ENCODE measurements at places on chromosomes 1 and 21.

DNA sequence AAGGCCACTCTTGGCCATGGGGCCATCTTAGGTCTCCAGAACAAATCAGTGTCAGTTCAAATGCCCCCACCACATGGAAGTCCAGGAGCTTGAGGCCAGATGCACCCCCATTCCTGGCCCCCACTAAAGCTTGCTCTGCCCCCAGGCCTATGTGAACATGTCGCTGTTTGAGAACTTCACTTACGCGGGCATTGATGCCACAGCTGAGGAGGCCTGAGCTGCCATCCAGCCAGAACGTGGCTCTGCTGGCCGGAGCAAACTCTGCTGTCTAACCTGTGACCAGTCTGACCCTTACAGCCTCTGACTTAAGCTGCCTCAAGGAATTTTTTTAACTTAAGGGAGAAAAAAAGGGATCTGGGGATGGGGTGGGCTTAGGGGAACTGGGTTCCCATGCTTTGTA, 15.1 kb upstream of the MPL start:
- DNase-seq = no peak

DNA sequence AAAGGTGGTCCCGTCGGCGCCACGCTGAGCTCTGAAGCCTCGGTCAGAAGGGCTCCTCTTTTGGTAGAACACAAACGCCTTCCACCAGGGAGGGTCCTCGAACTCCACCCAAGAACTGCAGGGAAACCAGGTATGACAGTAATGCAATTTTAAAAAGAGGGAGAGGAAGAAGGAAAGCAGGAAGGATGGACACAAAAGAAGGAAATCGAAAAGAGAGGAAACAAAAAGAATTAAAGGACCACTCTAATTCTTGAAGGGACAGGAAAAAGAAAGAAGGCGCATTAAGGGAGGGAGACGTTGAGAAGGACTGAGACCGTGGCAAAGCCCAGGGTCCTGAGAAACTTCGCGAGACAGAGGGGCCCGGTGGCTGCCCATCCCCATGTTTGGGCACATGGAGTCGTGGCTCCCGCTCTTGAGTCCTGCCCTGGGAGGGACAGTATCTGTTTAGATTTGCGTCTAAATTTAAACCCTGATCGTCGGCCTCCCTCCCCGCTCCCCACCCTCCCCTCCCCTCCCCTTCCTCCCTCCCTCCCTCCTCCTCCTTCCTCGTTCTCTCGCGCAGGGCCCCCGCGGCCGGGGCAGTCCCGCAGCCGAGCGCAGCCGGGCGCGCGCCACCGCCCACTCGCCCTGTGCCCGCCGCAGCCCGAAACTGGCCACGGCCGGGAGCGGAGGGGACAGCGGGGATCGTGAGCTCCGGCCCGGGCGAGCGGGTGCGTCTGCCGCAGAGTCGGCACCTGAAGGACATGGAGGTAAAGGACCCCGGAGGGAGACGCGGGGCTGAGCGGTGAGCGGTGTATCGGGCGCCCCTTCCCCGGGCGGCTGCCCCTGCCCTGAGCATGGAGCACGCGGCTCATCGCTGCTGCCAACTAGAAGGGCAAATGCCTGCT, at the start of gene RCSD1:
Gene RCSD1 (plus strand): TSS at position 552 of the 887 bp plus-strand sequence. CDS start 192 bp downstream, at position 744.
- DNase-seq = no peak

- DNase-seq = no peak
These were observed 30.3 kb downstream of the TSNAX start for GRCh38 chr1:231558708-231559185.

DNA sequence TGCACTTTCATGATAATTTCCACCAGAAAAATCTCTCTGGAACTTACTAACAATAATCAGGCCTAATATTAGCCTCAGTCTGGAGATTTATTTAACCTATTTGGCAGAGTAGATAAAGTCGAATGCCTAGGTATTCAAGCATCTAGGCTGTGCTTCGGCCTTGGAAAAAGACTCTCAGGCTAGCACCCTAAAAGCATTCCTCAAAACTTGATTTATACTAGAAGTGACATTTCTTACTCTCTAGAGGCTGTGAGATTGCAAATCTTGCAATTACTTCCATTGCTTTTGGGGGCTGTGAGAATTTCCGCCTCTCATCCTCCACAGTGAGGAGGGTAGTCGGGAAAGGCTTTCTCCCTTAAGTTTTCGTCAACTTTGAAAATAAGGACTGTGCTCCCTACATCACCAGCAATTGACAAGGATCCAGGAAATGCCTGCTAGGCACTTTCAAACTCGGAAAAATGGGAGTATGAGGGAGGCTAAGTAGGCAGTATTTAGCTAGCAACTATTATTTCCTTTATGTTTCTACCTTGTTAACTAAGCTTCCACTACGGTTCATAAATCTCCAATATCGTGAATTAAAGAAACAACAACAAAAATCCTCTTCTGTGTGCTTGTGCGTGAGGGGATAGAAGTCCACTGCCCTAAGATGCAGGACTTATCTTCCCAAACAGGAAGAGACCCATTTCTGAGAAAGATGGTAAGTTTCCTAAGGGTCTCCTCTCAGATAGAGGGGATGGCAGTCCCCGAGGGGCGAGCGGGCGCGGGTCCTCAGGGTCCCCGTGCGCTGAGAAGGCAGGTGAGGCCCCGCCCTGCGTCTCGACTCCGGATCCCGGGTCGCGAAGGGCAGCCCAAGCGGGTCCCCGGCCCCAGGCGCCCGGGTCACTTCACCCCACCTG, 1.1 kb upstream of the LMO4 start:
- DNase-seq = no peak

GRCh38 chr1:229185963-229186362, 84.9 kb upstream of the RAB4A start:
- DNase-seq = no peak

- DNase-seq = no peak
These were observed 2.7 kb upstream of the EDEM3 start for GRCh38 chr1:184757406-184757805.

- no peak for DNase-seq
These were observed 646.2 kb downstream of the KCNT2 start for GRCh38 chr1:195962051-195962450.

- DNase-seq = no peak
These were observed 257.3 kb downstream of the KCNJ6 start for GRCh38 chr21:37658817-37659458.

- DNase-seq = no peak
These were observed 841 bp downstream of the CENPF start for GRCh38 chr1:214603819-214604252.

GRCh38 chr21:16644685-16645084, 868.2 kb upstream of the CXADR start:
- DNase-seq = no peak

- no peak for DNase-seq
These were observed 1.9 kb upstream of the KCNA10 start for GRCh38 chr1:110520827-110521226.

- DNase-seq = no peak
These were observed 33.5 kb upstream of the RGS7 start for GRCh38 chr1:241390526-241390925.

DNA sequence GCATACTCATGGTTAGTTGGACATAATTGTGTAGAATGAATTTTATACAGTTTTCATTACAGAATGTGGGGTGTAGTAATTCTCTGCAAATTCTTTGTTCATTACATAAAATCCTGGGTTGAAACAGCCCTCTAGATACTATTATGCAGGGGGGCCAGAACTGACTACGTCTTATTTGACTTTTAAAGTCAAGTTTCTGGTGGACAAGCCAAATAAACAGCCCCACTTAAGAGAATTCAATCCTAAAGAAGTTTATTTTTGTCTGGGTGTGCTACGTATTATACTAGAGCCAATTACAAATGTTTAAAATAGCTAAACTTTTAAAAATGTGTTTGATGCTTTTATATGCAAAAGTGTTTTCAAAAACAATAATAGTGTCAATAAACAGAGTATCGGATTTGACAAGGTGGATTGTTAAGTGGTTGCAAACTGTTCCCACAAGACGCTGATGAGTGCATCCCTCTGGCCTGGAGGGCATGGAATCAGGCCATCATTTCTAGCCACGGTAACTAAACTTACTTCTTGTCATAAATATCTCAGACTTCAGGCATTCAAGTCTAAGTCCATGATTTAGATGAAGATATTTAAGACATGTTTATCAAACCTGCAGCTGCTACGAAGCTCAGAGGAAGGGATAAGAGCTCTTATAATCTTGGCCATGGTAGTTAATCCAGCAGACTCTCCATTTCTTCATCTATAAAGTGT, 646.3 kb downstream of the KIF26B start:
- DNase-seq = no peak

- no peak for DNase-seq
These were observed 1.5 kb upstream of the PLK3 start for GRCh38 chr1:44798481-44799365.

DNA sequence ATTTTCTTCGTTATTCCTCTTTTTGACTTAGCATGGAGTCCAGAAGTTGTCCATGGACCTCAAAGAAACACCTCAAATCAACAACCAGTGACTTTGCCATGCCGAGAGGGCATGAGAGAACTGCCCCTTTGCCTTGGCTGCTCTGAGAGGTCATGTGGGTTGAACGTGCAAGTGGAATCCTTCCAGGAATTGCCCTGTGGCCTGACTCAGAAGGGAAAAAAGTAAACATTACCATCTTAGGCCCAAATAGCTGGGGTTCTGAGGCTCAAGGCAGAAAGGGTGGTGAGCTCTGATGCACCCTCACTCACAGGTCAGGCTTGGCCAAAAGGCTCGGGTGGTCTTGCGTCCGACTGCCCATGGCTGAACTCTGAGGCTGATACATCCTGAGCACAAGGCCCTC, 15.1 kb downstream of the STUM start:
- DNase-seq = no peak

- DNase-seq = no peak
These were observed 467.8 kb downstream of the CAMTA1 start for GRCh38 chr1:7253118-7253480.

DNA sequence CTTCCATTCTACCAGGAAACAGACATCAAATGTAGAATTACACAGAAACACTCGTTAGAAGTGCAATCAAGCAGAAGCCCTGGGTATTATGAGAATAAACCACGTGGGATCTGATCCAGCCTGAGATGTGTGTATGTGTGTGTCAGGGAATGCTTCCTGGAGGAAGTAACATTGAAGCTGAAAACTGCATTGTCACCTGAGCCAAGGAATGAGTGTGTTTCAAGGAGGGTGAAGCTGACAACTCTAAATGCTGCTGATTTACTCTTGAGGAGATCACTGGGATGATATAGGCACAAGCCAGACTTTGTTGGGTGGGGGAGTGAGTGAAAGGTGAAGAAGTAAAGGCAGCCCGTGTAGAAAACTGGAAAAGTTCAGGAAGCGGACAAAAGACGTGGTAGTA, 27.6 kb downstream of the FAAH start:
- no peak for DNase-seq

DNA sequence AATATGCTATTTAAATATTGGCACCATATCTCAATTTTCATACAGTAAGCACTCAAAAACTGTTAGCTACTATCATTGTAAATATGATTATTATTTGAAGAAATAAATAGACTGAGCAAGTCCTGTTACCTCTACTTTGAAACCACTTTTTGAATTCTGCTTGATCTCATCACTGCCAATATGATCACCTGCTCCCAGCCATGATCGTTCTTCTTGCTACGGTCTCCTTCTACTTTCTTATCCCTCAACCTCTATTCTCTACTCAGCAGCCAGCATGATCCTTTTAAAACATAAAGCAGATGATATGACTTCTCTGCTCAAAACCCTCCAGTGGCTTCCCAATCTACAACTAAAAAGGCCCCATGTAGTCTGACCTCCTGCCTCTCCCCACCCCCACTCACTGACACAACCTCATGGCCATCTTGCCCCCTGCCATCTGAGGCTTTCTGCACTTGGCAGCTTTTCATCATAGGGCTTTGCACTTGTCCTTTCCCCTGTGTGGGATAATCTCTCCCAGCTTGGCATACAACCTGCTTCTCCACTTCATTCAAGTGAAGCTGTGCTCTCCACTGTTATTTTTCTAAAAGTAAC, 27.2 kb downstream of the CD34 start:
- no peak for DNase-seq

GRCh38 chr1:31509124-31510072, 66.9 kb upstream of the TINAGL1 start:
- no peak for DNase-seq

DNA sequence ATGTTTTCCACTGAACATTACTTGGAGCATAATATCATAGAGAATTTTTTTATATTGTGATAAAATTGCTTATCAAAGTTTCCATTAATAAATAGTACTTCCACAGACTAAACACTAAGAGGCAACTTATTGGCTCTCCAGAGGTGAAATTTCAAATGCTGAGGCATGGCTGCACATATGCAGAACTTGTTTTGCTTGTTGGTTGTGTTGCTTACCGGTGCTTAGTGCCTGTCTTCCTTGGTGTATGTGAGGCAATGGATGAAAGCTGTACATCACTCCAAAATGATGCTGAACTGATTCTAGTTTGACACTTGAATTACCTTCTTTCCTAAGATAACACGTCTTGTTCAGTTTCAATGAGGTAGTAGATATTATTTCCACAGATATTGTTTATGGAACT, 29.8 kb upstream of the GPR52 start:
- no peak for DNase-seq

- no peak for DNase-seq
These were observed 12.7 kb upstream of the EIF4G3 start for GRCh38 chr1:21189421-21189820.

DNA sequence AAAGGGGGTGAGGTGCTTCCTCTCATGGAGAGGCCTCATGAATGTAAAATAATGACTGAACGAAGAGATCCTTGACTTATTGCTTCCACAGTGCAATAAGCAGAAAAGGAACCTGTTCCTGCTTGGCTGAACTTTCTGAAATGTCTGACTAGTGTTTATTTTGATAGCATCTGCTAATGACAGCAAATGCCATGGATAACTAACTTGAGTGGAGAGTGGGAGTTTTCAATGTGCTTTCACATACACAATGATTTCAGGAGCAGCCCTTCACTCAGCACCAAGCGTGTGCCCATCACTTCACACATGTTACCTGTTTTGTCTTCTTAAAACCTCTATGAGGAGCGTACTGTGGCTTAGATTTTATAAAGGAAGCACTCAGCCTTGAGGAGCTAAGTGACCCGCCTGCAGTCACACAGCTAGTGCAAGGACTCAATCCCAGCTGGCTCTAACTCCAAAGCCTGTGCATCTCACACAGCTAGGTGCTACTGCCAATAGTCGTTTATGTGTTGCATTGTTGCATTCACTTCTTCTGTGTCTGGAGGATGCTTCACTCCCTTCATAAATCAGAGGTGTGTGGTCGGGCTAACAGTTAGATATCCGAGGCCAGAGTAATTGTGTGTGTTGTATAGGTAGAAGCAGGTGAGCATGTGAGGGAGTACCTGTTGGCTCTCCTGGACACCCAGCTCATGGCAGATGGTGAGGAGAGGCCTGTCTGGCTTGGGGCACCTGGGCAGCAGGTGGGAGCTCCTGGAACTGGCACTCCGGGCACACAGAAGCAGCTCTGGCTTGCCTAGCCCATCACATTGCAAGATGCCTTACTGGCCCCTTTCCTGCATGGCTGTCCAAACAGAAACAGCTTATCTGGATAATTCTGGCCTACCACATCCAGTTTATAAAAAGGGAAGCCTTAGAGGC, 12.8 kb downstream of the CASQ2 start:
- DNase-seq = no peak

DNA sequence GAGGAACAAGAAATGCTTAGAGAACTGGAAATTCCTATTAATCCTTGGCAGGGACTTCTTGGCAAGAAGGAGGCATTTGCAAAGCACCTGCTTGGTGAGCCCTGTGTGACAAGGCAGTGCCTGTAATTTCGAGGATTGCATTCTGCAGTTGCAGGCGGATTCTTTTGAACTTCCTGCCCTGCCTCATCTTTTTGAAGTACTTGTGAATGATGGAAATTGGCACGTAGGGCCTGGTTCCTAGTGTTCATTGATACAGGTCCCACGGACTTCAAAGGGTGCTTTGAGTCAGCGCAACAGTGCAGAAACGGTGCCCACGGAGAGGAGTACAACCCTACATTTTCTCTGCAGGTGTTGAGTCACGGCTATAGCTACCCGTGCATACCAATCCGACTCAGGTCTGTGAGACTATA, 6.4 kb downstream of the HUNK start:
- DNase-seq = no peak
